Endodermal cell (in vitro differentiated cells): ENCODE measurements at places on chromosomes 3 and 15.
A peak's percentile ranks its signal among the peaks of the same experiment; 100 is the strongest.

- peak; percentile 89 for DNase-seq
- no peaks in the 10 kb centered on the region for H3K27me3 ChIP-seq
- peak overlapping the region; percentile 61 for H3K27ac ChIP-seq
- no peaks in the 10 kb centered on the region for H3K36me3 ChIP-seq
- peaks cover 5% of the 10 kb centered on the region for H3K4me1 ChIP-seq
- no peak overlapping the region for H3K4me3 ChIP-seq
These were observed 109.1 kb upstream of the LRIG1 start for GRCh38 chr3:66609660-66610561.

- H3K27ac ChIP-seq = no peak overlapping the region
- no peak for DNase-seq
- no peaks in the 10 kb centered on the region for H3K36me3 ChIP-seq
- H3K27me3 ChIP-seq = no peaks in the 10 kb centered on the region
- no peaks in the 10 kb centered on the region for H3K4me1 ChIP-seq
These were observed 12.3 kb downstream of the ANPEP start for GRCh38 chr15:89802231-89802928.

DNA sequence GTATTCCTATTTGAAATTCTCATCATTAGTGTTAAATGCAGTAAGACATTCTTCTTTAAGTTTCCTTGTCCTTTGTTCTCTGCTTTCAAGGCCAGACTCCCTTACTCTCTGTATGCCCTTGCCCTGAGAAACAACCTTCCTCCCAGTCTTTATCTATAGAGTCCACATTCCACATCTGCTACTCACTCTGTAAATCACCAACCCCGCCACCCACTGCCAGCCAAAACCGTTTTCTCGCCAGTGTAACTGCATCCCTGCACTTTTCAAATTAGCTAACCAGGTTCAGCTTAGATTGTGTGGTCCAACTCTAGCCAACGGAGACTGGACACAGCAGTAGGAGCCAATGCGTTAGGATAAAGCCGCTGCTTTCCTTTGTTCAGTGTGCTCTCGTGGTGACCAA lies 402.4 kb upstream of the PDZRN3 start:
- H3K36me3 ChIP-seq = no peaks in the 10 kb centered on the region
- no peak overlapping the region for H3K4me3 ChIP-seq
- no peaks in the 10 kb centered on the region for H3K27me3 ChIP-seq
- no peak for DNase-seq
- H3K4me1 ChIP-seq = no peaks in the 10 kb centered on the region
- no peak overlapping the region for H3K27ac ChIP-seq

DNA sequence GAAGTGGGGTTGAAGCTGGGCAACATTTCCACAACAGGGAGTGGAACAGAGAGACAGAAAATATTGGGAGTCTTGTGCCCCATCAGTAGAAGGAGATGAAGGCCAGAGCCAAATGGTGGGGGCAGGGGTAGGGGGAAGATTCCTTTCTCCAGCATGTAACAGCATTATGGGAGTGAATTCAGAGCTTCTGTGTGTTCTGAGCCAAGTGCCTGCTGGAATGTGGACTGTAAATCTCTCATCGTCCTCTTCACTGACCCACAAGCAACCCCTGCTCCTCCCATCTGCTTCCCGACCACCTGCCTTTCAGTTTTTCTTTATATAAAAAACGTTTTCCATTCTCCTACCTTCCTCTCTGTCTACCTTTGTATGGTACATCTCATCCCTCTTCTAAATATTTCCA lies 344.2 kb upstream of the TPRG1 start:
- no peak for DNase-seq
- no peaks in the 10 kb centered on the region for H3K27me3 ChIP-seq
- no peaks in the 10 kb centered on the region for H3K4me1 ChIP-seq
- no peak overlapping the region for H3K27ac ChIP-seq
- H3K4me3 ChIP-seq = no peak overlapping the region
- no peaks in the 10 kb centered on the region for H3K36me3 ChIP-seq

DNA sequence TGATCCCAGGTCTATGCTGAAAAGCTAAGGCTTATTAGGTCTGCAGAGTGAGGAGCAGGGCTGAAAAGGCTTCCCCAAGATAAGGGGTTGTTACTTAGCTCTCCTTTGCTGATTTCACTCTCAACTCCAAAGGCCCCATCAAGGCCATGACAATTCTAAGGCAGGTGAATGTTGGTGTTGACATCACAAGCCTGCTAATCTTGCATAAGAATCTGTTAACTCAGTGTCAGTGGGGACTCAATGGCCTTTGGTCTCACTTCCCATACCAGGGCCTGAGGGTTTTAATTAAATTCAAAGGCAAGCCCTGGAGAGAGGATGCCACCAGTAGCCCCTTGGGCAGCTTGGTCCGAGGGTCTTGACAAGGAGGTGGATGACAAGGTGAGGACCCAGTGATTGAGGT lies 9.4 kb upstream of the ALAS1 start:
- DNase-seq = no peak
- no peaks in the 10 kb centered on the region for H3K36me3 ChIP-seq
- no peak overlapping the region for H3K27ac ChIP-seq

DNA sequence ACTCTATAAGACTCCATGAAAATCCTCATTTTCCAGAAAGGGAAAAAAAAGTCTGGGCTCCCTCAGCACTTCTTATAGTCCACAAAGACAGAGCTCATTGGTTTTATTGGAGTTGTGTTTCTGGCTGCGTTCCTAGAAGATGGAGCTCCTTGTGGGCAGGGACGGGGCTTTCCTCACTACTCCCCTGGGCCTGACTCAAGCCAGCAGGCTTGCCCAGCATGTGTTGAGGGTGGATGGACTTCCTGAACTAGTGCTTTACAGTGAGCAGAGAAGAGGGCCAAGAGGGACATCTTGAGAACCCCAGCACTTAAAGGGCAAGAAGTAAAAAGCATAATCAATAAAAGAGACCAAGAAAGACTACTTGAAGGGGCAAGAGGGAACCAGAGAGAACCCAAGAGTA lies 43.2 kb upstream of the EPHB1 start:
- no peak overlapping the region for H3K27ac ChIP-seq
- peaks cover 19% of the 10 kb centered on the region for H3K27me3 ChIP-seq
- no peak overlapping the region for H3K4me3 ChIP-seq

GRCh38 chr15:96889734-96890480 lies 559.4 kb downstream of the NR2F2 start:
- H3K27ac ChIP-seq = no peak overlapping the region
- H3K4me1 ChIP-seq = peaks cover 3% of the 10 kb centered on the region

DNA sequence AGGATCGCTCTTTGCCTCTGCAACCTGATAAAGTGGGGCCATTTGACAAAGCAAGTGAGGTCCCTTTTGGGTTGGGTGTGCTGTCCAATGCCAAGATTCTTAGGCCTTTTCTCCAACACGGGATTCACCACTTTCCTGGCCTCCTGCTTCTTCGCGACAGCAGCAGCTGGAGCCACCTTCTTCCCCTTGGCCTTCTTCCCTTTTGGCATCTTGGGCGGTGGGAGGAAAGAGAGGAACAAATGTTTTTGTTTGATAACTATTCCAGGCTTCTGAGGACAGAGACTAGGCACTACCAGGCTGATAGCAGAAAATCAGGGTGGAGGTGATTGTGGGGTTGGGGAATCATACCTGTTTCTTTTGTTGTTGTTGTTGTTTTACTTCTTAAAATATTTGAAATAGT lies 30.0 kb upstream of the FAM81A start:
- H3K36me3 ChIP-seq = no peaks in the 10 kb centered on the region
- H3K4me1 ChIP-seq = no peaks in the 10 kb centered on the region
- no peaks in the 10 kb centered on the region for H3K27me3 ChIP-seq
- H3K4me3 ChIP-seq = no peak overlapping the region

- no peak for DNase-seq
- no peak overlapping the region for H3K4me3 ChIP-seq
- H3K27me3 ChIP-seq = no peaks in the 10 kb centered on the region
- no peaks in the 10 kb centered on the region for H3K36me3 ChIP-seq
These were observed 11.5 kb downstream of the POMGNT2 start for GRCh38 chr3:43094381-43094780.

GRCh38 chr3:25023876-25024275 lies 404.2 kb upstream of the RARB start:
- H3K4me3 ChIP-seq = no peak overlapping the region
- no peak overlapping the region for H3K27ac ChIP-seq
- H3K27me3 ChIP-seq = peaks cover 8% of the 10 kb centered on the region
- H3K36me3 ChIP-seq = no peaks in the 10 kb centered on the region
- H3K4me1 ChIP-seq = no peaks in the 10 kb centered on the region

DNA sequence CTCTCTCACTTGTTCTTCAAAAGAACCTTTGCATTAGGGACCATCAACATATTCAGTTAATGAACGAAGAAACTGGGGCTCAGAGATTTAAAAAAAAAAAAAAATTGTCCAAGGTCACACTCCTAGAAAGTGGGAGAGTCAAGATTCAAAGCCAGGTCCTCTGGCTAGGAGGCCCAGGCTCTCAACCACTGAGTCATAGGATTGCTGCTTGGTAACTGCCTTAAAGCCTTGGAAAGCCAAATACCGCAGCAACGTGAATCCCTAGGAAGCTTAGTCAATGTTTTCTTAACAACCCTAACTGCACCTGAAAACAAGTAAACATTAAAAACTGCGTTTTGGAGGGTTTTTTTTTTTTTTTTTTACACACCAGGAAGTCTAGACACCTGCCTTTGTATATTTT lies 156.8 kb downstream of the WNT5A start:
- H3K27ac ChIP-seq = no peak overlapping the region
- H3K36me3 ChIP-seq = no peaks in the 10 kb centered on the region
- no peak for DNase-seq
- H3K27me3 ChIP-seq = no peaks in the 10 kb centered on the region
- no peaks in the 10 kb centered on the region for H3K4me1 ChIP-seq
- no peak overlapping the region for H3K4me3 ChIP-seq

GRCh38 chr15:89910891-89911626 lies 1.7 kb downstream of the ARPIN start:
- DNase-seq = no peak
- no peak overlapping the region for H3K27ac ChIP-seq
- H3K4me1 ChIP-seq = peaks cover 5% of the 10 kb centered on the region
- no peaks in the 10 kb centered on the region for H3K36me3 ChIP-seq
- H3K4me3 ChIP-seq = no peak overlapping the region

- H3K4me1 ChIP-seq = no peaks in the 10 kb centered on the region
- H3K36me3 ChIP-seq = no peaks in the 10 kb centered on the region
- DNase-seq = no peak
These were observed 59.4 kb upstream of the NEO1 start for GRCh38 chr15:72992841-72993252.

DNA sequence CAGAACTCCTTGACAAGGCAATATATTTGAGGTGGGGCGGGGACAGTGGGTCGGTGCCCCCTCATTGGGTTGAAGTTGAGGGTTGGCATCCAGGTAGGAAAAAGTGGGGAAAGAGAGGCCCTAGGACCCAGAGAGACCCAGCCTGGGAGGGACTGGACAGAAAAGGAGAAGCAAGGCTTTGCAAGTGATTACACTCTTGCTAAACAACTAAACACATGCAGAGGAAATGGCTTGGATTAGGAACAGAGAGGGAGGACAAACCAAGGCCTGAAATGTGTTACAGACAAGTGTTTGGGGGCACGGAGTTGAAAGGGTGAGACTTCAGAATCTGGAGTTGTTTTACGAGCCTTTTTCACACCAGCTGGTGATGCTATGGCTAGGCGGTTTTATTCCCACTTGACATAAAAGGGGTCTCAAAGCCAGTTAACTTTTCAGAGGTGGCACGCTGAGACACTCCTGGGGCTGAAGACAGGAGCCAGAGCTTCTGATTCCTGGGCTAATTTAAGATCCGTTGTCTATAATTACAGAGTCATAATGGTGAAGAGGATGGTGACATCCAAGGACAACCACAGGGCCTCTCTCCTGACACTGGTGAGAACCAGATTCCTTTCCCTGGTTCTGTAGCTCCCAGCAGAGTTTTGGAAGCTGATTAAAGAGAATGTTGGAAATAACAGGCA lies 7.7 kb upstream of the KCTD6 start:
- H3K4me1 ChIP-seq = peaks cover 2% of the 10 kb centered on the region
- H3K27me3 ChIP-seq = no peaks in the 10 kb centered on the region
- H3K4me3 ChIP-seq = no peak overlapping the region
- no peak for DNase-seq
- no peak overlapping the region for H3K27ac ChIP-seq
- no peaks in the 10 kb centered on the region for H3K36me3 ChIP-seq

- no peak for DNase-seq
- no peak overlapping the region for H3K4me3 ChIP-seq
- H3K27ac ChIP-seq = no peak overlapping the region
- no peaks in the 10 kb centered on the region for H3K27me3 ChIP-seq
- H3K4me1 ChIP-seq = no peaks in the 10 kb centered on the region
- no peaks in the 10 kb centered on the region for H3K36me3 ChIP-seq
These were observed 168.1 kb upstream of the SATB1 start for GRCh38 chr3:18593231-18593630.

- H3K4me1 ChIP-seq = peaks cover 9% of the 10 kb centered on the region
- peak; percentile 38 for DNase-seq
- no peak overlapping the region for H3K4me3 ChIP-seq
- no peaks in the 10 kb centered on the region for H3K36me3 ChIP-seq
- H3K27me3 ChIP-seq = peaks cover 21% of the 10 kb centered on the region
These were observed 163.5 kb downstream of the ABHD5 start for GRCh38 chr3:43854283-43854682.

GRCh38 chr3:194472290-194472920 lies 14.4 kb downstream of the ATP13A3 start:
- no peak overlapping the region for H3K27ac ChIP-seq
- no peak overlapping the region for H3K4me3 ChIP-seq
- DNase-seq = no peak
- no peaks in the 10 kb centered on the region for H3K27me3 ChIP-seq
- H3K4me1 ChIP-seq = no peaks in the 10 kb centered on the region
